Placental epithelial cell (primary cell): ENCODE measurements at places on chromosomes 11 and 22. TPM values are rescaled to one million over a fixed set of nuclear protein-coding genes. Genes with fewer than 3 reads are reported as not detected.

The ARHGAP20 gene
- total RNA-seq: under 0.01 and 0.11 TPM in 2 replicates

The CNTF gene
- 1.6 and 2.5 TPM in 2 replicates for total RNA-seq

The GGTLC2 gene
- total RNA-seq: 1.5 and 2.0 TPM in 2 replicates

The PHOX2A gene
- total RNA-seq: 0.39 TPM in 1 of 2 replicates, not detected in the other

The SLC17A6 gene
- total RNA-seq: not detected in 2 replicates

The KRTAP5-9 gene
- not detected in 2 replicates for total RNA-seq

The POLR3H gene
- 20.4 and 21.3 TPM in 2 replicates for total RNA-seq

The HBE1 gene
- total RNA-seq: 0.39 TPM in 1 of 2 replicates, not detected in the other

The OSM gene
- not detected in 2 replicates for total RNA-seq

The CD3G gene
- not detected in 2 replicates for total RNA-seq

The APOA1 gene
- total RNA-seq: 0.39 TPM in 1 of 2 replicates, not detected in the other

The ARHGEF12 gene
- 57.2 and 74.2 TPM in 2 replicates for total RNA-seq

The ARHGAP8 gene
- total RNA-seq: 9.0 and 12.6 TPM in 2 replicates

The PIH1D2 gene
- 1.7 and 4.3 TPM in 2 replicates for total RNA-seq
